ENCODE measurements at places on chromosomes 12 and 14.

GRCh38 chr14:74954232-74954946, 1.0 kb downstream of the PGF start:
- no peak for DNase-seq

DNA sequence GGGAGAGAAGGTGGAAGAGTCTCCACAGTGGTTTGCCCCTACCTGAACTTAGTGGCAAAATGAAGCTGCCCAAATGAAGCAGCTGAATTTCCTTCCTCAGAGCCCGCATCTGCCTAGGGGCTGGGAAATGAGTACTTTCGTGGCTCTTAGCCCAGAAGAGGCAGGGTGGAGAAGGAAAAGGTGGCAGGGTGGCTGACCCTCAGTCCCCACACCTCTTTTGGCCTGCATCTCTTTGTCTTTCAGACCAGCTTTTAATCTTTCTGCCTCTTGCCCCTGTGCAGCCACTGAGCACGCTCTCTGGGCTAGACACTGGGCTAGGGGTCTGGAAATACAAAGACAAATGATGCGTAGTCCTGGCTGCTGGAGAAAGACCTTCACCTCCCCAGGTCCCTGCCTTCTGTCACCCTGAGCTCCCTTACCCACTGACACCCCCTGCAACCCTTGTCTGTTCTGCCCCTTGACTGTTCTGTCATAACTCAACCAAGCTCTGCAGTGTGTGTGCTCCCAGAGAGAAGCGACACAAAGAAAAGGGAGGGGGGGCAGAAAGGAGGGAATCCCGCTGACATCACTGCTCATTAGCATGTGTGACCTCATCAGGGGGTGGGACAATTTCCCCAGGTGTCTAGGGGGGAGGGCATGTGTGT, 371 bp upstream of the REM2 start:
- no peak for DNase-seq

- no peak for DNase-seq
Observed at GRCh38 chr12:91110311-91110924, 876 bp downstream of the LUM start.

DNA sequence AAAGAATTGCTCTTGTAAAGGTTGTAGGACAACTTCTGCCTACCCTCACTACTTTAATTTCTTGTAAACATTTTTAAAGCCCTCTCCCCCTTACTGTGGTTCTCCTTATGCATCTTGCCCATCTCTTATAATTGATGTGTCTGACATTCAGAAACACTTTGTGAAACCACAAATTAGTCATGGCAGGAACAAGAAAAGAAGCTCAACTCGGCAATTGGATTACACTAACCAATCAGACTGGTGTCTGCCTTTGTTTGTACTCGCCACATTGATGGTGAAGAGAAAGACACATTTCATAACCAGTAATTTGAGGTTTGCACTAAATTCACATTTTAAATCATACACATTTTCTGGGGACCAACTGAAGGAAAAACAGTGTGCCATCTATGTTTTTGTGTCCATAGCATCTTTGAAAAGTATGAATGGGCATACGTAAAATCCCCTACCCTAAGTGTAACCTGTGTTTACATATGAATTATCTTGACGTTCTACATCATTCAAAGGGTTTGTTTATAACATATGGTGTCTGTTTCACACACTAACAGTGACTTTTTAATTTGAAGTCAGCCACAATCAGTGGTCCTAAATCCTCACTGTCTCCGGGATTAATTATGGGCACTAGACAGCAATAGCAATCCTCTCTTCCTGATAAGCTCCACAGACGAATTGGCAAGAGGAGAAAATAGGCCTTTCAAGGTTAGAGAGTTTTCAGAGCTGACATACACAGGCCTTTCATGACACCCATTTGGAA, 49.9 kb downstream of the OTX2 start:
- DNase-seq = no peak

DNA sequence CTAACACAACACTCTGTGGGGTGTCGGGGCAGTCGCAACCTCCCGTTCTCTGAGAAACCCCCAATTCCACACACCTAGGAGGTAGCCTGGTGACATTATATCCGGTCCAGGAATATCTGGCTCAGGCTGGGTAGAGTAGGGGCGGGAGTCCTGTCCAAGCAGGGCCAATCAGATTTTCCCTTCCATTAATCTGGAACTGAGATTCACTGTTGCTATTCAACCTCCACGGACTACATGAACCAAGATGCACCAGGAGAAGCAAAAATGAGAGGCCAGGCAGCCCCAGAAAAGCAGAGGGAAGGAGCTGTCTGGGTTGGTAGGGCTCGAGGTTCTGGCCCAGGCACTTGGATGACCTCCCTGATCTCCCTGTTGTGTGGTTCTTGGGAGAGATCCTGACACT, 51.0 kb downstream of the NINJ2 start:
- no peak for DNase-seq

DNA sequence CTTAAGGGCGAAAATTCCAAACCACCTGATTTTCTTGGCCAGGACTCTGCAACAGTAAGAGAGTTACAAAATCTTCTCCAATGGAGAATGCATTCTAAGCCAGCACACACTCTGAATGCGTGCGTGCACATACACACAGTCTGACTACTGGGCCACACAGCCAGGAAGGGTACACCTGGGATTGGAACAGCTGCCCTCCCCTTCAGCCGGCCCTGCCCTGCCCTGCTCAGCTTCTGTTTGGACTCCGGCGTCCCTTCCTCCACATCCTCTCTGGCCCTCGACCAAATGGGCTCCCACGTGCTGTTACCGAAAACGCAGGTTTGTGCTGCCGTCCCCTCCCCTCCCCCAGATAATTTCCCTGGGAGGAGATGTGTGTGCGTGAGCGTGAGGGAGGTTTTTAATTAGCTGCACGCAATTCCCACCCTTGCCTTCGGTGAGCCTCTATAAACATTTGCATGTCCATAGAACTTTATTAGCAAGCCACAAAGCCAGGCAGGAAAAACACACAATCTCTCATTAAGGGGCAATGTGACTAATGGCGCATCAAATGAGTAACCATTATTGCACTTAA, 43.0 kb downstream of the CCNK start:
- no peak for DNase-seq

Data from esophagus muscularis mucosa (tissue), 4 donors.